CD4-positive, alpha-beta T cell treated with Interferon gamma for 1 hour (primary cell): ENCODE measurements at places on chromosomes 11 and 22.

DNA sequence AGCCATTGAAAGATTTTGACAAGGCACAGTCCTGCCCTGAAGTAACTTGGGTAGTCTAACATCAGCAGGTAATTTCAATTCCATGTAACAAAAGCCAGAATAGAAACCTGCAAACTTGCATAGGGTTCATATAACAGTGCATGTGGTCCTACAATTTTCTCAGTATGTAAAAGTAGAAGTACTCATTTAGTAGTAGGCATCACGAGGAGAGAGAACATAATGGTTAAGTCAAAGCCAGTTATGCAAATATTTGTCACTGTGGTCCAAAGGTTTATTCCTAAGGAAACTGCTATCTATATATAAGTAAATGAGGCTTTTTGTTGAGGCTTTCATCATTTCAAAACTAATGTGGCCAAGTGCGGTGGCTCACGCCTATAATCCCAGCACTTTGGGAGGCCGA lies 10.1 kb downstream of the ATP5MG start:
- no peak for DNase-seq

DNA sequence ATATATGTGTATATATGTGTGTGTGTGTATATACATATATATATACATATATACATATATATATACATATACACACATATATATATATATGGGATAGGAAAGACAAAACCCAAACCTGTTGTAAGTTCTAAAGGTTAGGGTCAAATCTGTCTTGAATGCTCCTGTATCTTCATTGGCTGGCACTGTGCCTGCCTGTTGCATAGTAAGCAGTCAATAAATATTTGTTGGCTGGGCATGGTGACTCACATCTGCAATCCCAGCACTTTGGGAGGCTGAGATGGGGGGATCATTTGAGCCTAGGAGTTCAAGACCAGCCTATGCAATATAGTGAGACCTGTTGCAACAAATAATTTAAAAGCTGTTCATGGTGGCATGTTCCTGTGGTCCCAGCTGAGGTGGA lies 205.4 kb downstream of the DBX1 start:
- DNase-seq, result no peak

DNA sequence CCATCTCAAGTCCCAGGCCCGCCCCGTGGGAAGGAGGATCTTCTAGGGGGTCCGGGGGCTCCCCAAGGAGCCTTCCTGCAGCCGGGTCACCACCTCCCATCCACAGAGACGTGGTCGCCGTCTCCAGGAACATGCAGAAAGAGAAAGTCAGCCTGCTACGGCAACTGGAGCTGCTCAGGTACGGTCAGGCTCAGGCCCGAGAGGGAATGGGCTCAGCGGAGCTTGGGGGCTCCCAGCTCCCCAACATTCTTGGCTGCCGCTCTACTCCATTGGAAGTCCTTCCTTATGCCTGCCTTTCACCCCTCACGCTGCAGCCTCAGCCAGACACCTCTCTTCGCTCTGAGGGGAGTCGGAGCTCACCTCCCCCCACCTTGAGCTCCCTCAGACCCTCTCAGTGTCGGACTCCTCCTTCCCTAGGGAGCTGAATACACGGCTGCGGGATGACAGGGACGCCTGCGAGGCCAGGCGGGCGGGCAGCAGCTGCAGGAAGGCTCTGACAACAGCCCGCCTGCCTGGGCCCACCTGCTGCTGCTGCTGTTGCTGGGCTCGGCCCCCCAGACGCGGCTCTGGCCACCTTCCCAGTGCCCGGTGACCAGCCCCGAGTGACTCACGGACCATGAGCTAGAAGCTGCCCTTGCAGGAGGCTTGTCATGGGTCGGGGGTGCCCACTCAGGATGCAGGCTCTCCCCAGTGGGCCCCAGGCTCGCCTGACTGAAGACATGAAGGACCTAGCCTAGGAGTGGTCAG lies 1.5 kb upstream of the CD151 start:
- DNase-seq, result no peak

GRCh38 chr22:29480512-29481264 lies 670 bp downstream of the NEFH start:
- DNase-seq, result peak; percentile 68

DNA sequence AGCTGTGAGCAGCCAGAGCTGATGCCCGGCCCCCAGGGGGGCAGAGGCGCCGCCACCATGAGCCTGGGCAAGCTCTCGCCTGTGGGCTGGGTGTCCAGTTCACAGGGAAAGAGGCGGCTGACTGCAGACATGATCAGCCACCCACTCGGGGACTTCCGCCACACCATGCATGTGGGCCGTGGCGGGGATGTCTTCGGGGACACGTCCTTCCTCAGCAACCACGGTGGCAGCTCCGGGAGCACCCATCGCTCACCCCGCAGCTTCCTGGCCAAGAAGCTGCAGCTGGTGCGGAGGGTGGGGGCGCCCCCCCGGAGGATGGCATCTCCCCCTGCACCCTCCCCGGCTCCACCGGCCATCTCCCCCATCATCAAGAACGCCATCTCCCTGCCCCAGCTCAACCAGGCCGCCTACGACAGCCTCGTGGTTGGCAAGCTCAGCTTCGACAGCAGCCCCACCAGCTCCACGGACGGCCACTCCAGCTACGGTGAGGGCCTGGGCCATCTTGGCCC lies 6.1 kb downstream of the CDC42EP1 start:
- DNase-seq, result peak; percentile 61

DNA sequence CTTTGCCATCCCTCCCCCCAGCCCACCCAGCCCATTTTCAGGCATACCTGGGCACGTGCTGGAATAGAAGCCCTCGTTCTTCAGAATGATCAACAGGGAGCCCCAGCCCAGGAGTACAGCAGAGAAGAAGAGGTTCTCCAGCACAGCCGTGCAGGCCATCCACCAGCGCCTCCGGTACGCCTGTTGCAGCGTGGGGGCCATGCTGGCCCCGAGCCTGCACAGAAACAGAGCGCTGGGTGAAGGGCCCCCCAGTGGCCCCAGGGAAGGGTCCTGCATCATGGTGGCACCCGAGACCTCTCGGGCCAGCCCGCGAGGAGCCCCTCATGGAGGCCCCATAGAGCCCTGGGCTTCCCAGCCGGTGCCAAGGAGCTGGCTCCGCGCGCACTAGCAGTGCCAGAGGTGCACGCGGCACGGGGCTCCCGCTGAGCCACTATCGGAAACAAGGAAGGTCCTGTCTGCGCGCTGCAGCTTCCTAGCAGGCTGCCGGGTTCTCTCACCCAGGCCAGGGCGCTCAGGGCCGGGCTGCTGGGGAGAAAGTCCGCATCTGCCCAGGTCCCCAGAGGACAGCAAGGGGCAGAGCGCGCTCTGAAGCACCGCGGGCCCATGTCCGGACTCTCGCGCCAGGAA lies 1.5 kb downstream of the SLC43A1 start:
- DNase-seq, result no peak

DNA sequence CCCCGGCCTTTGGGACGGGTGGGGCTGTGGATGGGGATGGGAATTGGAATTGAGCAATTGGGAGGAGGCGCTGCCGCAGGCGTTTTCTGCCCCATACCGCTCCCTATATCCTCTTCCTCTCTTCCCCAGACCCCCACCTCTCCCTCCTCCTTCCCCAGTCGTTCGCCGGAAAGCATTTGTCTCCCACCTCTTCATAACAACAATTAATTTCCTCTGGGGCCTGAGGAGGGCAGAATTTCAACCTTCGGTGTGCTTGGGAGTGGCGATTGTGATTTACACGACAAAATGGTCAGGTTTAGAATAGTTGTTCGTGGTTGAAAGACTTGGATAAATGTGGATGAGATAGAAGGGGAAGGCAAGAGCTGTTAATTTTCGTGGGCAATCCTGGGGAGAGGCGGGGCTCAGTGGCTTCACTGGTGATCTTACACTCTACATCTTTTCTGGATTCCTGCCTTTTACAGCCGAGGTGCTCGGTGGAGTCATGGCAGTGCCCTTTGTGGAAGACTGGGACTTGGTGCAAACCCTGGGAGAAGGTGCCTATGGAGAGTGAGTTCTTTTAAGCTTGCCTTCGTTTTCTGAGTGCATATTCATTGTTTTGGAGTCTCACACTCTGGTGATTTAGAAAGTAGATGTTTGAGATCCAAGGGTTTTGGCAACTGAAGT lies 1.5 kb downstream of the CHEK1 start:
- peak; percentile 4 for DNase-seq

GRCh38 chr11:59145534-59145933 lies 2.9 kb downstream of the FAM111A start:
- DNase-seq, result no peak

DNA sequence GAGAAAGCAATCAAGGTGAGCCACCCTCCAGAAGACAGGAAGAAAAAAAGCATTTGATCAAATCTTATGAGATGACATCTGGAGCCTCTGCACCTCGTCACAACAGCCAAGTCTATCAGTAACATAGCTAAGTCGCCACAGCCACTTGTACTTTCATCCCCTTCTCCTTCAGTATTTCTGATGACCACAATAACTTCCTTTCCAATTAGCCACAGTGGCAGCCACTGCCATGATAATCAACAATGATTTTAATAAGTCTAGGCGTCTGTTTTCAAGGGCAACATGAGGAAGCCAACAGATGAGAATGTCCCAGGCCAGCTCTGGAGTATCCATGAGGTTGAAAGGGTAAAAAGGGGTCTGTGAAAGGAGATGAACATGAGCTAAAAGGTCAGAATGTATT lies 29.9 kb downstream of the RBFOX2 start:
- DNase-seq, result no peak

DNA sequence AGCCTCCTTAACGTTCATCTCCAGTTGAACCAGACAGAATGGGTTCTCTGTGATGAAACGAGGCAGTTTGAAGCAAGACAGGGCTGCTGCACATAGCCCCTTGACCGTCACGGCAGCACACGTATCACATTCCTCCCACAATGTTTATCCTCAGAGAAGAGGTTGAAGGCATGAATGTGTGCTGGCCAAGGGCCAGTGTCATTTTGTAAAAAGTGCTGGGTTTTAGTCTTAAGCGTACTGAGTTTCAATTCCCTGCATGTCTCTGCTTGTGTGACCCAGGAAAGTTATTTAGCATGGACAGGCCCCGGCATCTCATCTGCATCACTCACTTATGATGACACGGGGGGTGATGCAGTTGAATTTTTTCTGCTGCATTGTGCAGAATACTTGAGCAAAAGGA lies 31.6 kb downstream of the TTC12 start:
- DNase-seq, result no peak

GRCh38 chr11:48108231-48109045 lies 108.2 kb upstream of the OR4B1 start:
- DNase-seq, result no peak

GRCh38 chr22:46678785-46679700 lies 58.9 kb downstream of the GRAMD4 start:
- no peak for DNase-seq

- DNase-seq, result no peak
Measured at GRCh38 chr11:109933126-109933525, 160.1 kb upstream of the ZC3H12C start.

- no peak for DNase-seq
Measured at GRCh38 chr11:3964056-3964455, 108.6 kb downstream of the STIM1 start.

DNA sequence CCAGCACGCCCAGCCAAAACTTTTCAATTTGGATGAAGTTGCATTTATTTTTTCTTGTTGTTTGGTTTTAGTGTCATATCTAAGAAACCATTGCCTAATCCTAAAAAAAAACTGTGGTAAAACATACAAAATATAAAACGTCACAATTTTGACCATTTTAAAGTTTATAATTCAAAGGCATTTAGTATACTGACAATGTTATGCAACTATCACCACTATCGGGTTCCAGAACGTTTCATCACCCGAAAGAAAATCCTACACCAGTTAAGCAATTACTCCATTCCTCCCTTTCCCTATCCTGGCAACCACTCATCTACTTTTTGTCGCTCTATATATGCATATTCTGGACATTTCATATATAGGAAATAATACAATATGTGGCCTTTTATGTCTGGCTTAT lies 30.5 kb upstream of the PHOX2A start:
- DNase-seq, result no peak
